Stimulated activated CD8-positive, alpha-beta memory T cell treated with anti-CD3 and anti-CD28 coated beads, Interleukin-15, amount 100 ng/mL, for 24 hours (primary cell): ENCODE measurements at places on chromosomes 2 and 18.

GRCh38 chr2:176583607-176584006, 314.4 kb downstream of the MTX2 start:
- no peak for DNase-seq

DNA sequence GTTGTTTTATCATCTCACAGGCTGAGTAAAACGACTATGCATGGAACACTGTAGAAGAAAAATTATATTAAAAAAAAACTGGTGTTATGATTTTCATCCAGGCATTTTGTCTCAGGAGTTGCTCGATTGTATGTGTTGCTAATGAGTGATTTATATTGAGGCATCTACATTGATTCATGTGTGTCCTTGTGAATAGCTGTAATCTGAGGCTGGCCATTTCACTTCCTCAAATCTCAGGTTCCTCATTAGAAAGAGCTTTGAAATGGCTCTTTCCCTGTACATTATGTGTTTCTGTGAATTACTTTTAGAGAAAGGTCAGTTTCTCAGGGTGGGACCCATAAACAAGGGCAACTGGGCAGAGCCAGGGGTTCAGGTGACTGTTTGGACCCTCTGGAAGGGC, 2.3 kb downstream of the IL18R1 start:
- no peak for DNase-seq

- peak; percentile 69 for DNase-seq
Observed at GRCh38 chr18:2571200-2572170, at the start of the genes METTL4 and NDC80. TSS of gene METTL4 (minus strand) at chr18:2571505. CDS start at chr18:2567216, 4,289 bp downstream. TSS of gene NDC80 (plus strand) at chr18:2571557. CDS start at chr18:2572986, 1,429 bp downstream.

GRCh38 chr2:3774336-3774735, 71.0 kb downstream of the DCDC2C start:
- DNase-seq, result no peak

DNA sequence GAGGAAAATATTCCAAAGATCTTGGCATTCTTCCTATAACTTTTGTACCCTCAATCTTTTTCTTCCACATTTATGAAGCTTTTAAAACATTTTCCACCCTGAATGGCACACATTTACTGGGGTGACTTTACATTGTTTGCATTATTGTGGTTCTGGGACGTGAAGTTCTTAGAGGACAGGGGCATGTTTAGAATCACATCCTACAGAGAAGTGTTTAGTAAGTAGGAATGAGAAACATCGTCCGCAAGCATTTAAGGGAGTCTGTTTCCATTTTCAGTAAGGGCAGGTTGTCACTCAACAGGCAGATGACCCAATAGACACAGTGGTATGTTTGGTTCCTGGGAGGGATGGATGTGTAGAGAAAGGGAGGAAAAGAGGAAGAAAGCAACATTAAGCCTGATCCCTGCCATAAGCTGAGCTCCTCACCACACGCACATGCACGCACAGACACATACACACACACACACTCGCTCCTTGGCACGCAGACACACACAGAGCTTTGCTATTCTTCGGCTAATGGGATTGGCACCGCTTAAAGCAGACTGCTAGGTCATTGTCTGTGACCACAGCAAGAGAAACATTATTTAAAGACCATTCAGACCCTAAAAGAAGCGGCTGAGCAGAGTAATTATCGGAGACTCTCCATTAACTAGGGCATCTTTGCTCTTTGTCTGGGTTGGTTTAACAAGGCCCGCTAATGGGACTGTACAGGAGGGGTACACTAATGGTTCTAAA, 14.2 kb upstream of the PLEKHM3 start:
- DNase-seq, result no peak

GRCh38 chr2:242063850-242064249, 194.3 kb downstream of the RTP5 start:
- no peak for DNase-seq

DNA sequence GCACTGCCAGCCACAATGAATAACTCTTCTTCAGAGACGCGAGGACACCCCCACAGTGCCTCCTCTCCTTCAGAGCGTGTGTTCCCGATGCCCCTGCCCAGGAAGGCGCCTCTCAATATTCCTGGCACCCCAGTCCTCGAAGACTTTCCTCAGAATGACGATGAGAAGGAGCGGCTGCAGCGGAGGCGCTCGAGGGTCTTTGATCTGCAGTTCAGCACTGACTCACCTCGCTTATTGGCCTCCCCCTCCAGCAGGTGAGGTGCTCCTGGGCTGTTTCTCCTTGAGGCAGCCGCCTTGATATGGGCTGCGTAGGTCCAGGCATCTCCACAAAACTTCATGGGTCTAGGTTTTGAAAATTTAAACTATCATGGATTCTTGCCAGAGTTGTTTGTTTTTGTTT, 6.1 kb downstream of the NCAPH start:
- no peak for DNase-seq

- DNase-seq, result no peak
Observed at GRCh38 chr2:144132357-144132756, 387.6 kb downstream of the ZEB2 start.

DNA sequence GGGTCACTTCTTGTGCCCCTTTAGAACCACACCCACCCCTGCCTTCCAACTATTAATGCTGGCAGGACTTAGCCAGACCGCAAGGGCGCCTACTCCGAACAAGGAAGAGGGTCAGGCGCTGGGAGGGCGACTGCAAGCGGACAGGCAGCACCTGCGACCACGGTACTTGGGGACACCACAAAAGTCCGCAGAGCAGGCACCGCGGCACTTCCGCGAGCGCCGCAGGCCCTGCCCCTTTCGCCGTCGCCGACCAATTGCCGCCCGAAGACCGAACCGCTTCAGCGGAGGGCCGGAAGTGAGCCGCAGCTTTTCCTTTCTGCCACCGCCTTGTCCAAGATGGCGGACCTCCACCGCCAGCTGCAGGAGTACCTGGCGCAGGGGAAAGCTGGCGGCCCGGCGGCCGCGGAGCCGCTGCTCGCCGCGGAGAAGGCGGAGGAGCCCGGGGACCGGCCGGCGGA, at the start of gene SFT2D3:
TSS of gene SFT2D3 (plus strand) at position 305 of the 458 bp plus-strand sequence. CDS start at position 337, 32 bp downstream.
- peak; percentile 77 for DNase-seq

DNA sequence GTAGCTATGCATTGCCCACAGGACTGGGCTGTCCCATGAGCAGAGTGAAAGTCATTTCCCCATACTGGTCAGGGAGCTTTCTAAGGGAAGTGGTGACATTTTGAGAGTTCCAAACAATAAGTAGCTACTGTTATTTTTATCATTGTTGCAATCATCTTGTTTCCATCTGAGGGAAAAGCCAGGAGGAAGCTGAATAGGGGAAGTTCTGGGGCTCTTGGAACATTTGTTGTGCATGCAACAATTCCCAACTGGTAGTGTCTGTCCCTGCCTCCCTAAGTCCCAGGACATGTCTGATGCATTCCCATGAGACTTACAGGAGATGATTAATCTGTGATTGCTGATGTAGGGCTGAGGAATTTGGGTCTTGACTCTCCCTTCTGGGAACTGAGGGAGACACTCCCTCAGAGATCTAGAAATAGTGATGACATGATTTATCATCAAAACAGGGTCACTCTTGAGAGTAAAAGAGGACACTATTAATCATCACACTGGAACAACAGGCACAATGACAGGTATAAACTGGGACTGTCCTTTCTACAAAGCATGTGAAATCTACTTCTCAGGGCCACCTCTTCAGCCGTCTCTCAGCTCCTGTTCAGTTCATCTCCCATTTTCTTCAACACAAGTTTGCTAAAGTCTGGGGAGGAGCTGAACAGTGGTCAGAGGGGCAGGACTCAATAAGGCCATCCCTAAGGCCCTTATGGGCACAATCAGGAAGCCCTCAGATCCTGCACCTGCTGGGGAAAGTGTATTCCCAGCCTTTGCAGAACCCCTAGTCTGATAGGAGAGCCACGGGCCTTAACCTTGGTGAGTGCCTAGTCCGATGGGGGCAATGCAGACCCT, 28.0 kb upstream of the MARCO start:
- DNase-seq, result no peak

- DNase-seq, result no peak
Observed at GRCh38 chr2:138132108-138132507, 167.8 kb downstream of the HNMT start.

DNA sequence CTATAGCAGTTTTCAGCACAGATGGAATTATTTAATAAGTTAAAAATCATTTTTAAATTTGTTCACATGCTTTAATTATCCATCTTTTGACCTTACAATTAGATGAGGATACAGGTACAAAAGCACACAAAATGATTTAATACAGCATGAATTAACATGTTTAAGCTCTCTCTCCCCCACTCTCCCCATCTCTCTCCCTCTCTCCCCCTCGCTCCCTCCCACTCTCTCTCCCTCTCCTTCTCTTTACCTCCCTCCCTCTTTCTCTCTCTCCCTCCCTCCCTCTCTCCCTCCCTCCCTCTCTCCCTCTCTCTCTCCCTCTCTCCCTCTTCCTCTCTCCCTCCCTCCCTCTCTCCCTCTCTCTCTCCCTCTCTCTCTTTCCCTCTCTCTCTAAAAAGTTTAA, 7.6 kb downstream of the NBAS start:
- DNase-seq, result no peak

- DNase-seq, result no peak
Observed at GRCh38 chr2:8494589-8494988, 187.3 kb upstream of the ID2 start.

- no peak for DNase-seq
Observed at GRCh38 chr18:75475228-75475627, 47.7 kb upstream of the SMIM21 start.

- no peak for DNase-seq
Observed at GRCh38 chr2:227221120-227221519, 56.7 kb downstream of the COL4A3 start.

DNA sequence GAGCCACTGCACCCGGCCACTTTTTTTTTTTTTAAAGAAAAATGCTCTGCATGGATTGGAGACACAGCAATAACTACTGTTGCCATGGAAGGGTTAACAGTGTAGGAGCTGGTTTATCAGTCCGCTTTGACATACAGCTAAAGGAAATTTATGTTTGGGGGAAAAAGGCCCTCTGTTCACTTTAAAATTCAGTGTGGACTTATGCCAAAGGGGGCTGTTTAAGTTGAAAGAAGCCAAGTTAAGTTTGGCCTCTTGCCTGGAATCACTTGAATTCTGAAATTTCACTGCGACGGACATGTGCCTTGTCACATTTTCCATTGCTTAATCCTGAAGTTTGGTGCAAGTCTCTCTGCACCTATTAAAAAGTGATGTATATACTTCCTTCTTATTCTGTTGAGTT, 3.1 kb downstream of the KCNE4 start:
- no peak for DNase-seq

- no peak for DNase-seq
Observed at GRCh38 chr2:77977471-77978063, 455.4 kb upstream of the LRRTM4 start.

- DNase-seq, result no peak
Observed at GRCh38 chr2:20604951-20605381, 45.9 kb downstream of the HS1BP3 start.

DNA sequence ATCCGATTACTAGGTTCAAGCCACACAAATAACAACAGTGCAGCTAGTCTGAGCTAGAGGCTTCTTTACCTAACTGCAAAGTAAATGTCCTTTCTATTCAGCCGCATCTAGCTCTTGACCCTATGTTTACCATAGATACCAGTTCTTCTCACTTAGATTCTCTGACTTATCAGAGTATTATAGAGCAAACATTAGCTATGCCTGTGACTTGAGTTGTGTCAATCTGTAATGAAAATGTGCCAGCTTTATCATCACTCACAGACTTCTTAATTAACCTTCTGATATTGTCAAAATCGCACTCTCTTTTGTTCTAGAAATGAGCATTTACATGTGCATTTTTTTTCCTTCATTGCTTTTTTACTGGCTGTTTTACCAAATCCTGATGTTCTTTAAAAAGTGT, 79.9 kb downstream of the BCL11A start:
- no peak for DNase-seq

DNA sequence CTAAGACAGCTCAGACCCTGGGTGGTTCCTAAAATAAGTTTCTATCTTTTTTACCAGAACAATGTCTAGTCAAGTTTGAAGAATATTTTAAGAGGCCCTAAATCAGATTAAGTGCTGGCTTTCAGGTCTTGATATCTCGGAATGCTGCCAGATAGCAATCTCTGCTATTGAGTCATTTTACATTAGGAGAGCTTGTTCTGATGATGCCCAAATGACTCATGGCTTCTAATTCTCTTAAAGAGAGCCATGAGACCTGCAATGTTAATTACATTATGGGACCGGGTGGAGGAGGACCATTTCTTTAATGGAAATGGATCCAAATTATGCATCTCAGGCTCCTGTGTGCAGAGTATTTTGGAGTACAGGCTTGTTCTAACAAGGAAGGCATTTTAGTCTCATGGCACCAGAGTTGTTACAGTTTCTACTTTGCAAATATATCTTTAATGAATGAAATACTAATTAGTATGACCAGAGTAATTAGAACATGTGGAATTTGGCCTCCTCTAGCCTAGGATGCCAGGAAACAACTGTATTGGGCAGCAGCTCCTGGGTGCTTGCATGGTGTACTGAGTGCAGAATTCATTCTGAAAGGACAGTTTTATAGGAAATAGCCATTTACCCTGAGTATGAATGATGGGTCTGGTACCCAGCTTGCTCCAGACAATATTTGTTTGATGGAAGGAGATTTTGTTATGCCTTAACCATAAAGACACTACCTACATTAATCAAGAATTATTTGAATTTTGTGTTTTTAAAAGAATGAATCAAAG, 94.0 kb upstream of the SULT1C3 start:
- no peak for DNase-seq

DNA sequence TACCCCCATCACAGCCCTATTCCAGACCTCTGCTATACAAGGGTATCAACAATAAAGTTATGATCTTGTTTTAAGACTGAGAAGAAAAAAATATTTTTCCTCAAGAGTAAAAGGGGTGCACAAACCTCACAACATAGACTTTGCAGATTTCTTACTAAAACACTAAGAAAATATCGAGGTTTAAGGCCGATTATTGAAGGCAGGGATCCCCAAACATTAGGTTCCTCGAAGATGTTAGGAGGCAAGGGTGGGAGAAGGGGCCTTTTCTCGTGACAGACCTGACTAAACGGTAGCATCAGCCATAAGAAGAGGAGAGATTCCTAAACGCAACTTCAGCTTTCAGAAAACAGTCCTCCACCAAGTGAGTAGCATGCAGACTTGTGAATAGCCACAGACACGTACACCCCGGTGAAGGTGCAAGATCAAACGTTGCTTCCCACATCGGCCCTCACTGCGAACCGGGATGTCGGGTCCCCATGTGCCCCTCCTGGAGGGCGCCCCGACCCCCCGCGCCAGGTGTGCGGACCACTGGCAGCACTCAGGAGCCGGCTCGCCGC, 678 bp downstream of the PIAS2 start:
- no peak for DNase-seq

- no peak for DNase-seq
Observed at GRCh38 chr2:153464395-153464794, 14.2 kb downstream of the RPRM start.

DNA sequence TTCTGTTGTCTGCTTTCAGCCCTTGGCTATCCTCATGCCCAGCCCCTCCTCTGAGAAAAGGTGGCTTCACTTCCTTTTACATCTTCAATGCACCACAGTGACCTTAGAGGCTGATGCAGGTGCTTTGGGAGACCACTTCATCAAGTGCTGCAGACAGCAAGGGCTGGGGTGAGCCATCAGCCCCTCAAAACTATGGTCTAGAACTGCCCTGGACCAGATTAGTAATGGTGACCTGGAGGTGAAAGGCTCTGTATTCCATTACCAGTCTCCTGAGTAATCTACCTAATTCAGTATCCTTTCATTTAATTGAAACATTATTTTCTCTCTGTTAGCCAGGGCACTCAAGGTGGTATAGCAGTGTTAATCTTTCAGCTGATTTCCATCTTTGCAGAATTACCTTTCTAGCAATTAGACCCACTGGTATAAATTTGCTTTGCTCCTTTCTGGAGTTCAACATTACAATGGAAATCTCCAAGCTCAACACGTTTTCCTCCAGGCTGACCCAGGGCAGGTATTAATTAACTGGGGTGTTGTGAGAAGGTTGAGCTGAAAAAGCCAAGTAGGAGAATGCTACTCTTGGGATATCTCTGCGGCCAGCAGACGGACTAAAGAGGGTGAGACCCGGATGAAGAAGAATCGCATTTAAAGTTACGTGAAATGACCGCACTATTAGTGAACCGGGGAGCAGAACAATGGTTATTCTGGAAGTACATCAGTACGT, 469.0 kb downstream of the MEIS1 start:
- no peak for DNase-seq
